Activated CD4-positive, alpha-beta T cell treated with anti-CD3 and anti-CD28 coated beads for 4 hours (primary cell): ENCODE measurements at places on chromosomes 6 and 20.

- no peak for DNase-seq
These were observed 97.2 kb upstream of the HDAC2 start for GRCh38 chr6:114068116-114068515.

DNA sequence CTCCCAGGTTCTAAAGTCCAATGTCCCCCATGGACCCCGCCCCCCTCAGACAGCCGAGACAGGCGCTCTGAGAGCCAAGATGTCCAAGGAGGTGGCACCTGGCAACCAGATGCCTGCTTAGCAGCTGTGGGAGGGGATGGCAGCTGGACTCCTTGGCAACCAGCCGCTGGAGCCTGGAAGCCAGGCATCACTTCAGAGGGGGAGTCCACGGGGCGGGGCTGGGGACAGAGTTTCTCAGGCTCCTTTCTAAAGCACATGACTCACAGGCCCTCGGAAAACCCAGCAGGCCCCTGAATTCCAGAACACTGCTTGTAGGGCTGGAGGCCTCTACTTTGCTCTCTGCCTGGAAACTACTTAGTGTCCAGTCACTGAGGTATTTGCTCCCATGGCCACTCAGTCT, 51.5 kb downstream of the PREX1 start:
- no peak for DNase-seq

DNA sequence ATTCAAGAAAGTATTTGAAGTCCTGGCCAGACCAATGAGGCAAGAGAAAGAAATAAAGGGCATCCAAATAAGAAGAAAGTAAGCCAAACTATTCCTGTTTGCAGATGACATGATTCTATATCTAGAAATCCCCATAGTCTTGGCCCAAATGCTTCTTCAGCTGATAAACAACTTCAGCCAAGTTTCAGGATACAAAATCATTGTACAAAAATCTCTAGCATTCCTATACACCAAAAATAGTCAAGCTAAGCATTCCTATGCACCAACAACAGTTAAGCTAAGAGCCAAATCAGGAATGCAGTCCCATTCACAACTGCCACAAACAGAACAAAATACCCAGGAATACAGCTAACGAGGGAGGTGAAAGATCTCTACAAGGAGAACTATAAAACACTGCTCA, 60.1 kb upstream of the PHIP start:
- no peak for DNase-seq

DNA sequence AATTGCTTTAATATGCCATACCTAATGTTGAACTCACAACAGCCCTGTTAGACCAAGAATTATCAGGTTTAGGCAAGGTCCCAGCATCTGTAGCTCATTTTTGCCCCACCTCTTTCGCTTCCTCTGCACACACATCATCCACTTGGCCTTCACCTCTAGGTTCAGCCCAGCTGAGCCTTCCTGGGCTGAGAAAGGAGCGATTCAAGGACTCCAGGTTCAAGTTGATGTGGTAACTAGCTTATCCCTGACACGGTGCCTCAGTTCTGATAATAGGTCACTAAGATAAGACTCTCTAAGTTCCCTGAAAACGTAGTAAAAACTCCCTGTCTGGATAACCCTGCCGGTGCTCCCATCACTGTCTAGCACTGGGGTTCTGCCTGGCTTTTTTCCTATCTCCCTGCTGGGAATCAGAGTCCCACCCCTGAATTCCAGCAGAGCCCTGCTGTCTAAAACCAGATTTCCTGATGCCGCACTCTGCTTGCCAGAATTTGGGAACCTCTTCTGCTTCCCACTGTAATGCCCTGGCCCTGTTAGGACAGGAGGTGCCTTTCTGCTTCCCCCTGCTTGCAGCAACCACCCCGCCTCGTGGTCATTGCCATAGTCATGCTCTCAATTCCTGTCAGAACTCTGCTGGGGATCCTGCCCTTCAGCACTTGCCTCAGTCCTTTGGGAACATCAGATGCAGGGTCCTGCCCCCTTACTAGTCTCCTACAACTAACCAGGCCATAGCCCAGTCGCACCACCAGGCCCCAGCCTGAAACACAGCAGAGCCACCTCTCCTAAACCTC, 47.6 kb downstream of the ALDH8A1 start:
- no peak for DNase-seq

- no peak for DNase-seq
These were observed 60.9 kb downstream of the EPB41L2 start for GRCh38 chr6:131001945-131002660.

- DNase-seq, result no peak
These were observed 30.5 kb upstream of the NELFCD start for GRCh38 chr20:58950603-58951002.

DNA sequence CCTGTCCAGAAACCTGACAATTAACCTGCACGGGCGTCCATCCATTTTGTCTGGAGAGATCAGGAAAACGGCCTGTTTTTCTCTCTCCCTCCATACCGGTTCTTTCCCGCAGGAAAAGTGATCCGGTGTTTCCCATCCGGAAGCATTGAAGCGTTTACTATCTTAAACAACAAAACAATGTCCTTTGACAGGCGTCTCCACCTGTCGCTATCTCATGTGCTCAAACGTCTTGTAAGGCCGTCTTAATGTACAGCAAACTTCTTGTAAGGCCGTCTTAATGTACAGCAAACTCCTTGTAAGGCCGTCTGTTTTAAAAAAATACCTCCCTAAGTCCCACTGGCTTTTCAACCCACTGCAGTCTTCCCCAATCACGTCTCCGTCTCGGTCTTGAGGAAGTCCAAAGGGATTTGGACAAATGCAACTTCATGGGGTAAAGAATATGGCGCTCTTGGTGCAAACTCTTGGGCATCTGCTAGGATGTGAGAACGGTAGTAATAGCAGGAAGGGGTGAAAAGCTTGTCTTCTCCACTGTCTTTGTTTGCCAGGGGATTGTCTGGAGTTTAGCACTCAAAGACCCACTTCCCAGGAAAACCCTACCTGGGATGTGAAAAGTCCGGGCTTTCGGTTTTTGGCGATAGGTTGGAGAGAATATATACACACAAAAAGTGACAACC, 29.9 kb upstream of the TRIM27 start:
- no peak for DNase-seq

DNA sequence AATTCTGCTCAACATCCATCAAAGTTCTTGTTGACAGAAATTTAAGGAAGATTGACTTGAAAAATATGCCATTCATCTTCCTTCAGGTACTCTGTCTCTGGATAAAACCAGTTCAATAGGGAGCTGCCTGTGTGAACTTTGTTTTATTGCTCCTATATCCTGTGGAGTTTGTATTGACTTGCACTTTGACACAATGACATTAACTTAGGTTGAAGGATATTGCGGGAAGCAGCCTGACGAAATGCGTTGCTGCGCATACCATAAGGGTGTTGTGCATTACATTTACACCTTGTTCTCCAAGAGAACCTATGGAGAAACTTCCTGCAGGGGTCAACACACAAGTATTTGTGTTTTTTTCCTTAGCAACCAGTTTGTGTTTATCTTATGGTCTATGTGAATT, 185.4 kb upstream of the GRIK2 start:
- DNase-seq, result no peak

- DNase-seq, result no peak
These were observed 40.5 kb downstream of the MCM8 start for GRCh38 chr20:5990946-5991345.

DNA sequence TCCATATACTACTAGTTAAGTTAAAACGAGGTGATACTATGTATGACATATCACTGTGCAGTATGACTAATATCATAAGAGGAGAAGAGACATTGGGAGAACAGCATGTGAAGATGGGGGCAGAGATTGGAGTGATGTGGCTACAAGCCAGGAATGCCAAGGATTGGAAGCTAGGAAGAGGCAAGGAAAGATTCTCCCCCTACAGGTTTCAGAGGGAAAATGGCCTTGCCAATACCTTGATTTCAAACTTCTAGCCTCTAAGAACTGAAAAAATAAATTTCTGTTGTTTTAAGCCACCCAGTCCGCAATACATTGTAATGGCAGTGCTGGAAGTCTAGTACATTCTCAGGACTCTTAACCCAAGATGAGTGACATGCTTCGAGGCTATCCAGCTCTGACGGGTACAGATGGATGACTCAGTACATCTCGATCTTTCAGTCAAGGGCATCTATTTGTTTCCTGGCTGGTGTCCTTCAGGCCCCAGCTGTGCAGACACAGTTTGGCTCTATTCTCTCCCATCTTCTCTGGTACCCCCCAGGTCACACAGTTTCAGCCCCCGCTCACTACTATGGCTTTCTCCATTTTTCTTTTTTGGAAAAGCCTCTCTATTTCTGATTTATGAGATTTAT, 55.5 kb upstream of the THEMIS start:
- no peak for DNase-seq

- no peak for DNase-seq
These were observed 170.7 kb downstream of the EPHA7 start for GRCh38 chr6:93248631-93249030.

- DNase-seq, result no peak
These were observed 54.3 kb downstream of the MYLIP start for GRCh38 chr6:16183187-16183664.

DNA sequence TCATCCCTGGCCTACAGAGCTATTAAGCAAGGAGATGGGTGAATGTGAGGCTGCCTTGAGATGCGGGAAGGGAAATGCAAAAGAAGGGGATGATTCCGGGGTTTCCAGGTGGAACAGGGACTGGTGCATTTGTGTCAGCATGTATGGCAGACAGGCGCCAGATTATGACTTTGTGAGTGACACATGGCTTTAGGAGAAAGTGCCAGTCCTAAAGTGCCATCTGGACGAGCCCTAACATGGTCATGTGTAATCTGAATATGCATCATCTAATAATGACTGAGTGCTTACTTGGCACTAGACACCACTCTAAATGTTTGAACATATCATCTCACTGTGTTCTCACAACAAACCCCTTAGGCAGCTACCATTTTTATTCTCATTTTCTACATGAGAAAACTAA, 195.0 kb upstream of the TSHZ2 start:
- DNase-seq, result no peak

GRCh38 chr6:30206799-30207618, 6.2 kb downstream of the TRIM26 start:
- DNase-seq, result no peak

- no peak for DNase-seq
These were observed 53.7 kb downstream of the MOCS1 start for GRCh38 chr6:39880594-39880993.

DNA sequence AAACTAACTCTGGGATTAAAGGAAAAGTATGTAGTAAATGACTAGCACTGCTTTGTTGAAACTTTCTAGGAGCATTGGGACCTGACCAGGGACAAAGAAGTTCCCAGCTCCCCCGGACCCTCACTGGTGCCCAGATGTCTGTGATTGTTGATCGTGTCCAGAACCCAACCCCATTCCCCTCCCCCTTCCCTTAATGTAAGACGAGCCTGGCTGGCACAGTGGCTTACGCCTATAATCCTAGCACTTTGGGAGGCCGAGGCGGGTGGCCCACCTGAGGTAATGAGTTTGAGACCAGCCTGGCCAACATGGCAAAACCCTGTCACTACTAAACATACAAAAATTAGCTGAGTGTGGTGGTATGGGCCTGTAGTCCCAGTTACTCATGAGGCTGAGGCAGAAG, 750.3 kb downstream of the CBLN4 start:
- no peak for DNase-seq

GRCh38 chr6:5175635-5176034, 85.1 kb downstream of the LYRM4 start:
- no peak for DNase-seq

DNA sequence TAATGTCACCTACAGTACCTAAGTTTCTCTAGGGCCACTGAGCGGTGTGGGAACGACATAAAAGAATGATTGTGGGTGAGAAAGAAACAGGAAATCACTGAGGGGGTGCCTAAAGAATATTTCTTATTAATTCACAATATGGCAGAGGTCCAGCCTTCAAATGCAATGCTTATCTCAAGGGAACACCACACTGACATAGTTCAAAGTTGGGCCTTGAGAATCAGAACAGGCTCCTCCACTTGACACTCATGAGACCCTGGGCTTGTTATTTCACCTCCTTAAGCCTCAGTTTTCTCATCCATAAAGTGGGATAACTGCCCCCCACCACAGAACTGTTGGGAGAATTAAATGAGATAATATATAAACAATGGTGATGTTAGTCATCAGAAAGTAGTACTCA, 40.4 kb upstream of the ARHGAP18 start:
- no peak for DNase-seq

DNA sequence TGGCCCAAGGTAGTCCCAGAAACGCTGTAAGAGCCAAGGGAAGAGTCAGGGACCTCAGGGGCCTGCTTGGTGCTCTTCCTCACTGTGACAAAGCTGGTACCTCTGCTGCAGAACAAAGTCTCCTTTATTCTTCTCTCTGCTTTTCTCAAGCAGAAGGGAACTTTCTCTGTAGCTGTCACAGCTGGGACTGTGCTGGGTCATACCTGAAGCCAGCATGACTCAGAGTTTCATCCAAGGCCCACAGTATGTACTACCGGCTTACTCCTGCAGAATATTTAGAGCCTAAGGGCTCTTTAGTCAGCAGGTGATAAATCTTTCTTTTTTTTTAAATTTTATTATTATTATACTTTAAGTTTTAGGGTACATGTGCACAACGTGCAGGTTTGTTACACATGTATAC, 183.2 kb downstream of the TINAG start:
- DNase-seq, result no peak

- DNase-seq, result no peak
These were observed 45.5 kb upstream of the NXT1 start for GRCh38 chr20:23305098-23305497.

GRCh38 chr6:95576218-95576997, 927 bp upstream of the MANEA start:
- DNase-seq, result no peak

DNA sequence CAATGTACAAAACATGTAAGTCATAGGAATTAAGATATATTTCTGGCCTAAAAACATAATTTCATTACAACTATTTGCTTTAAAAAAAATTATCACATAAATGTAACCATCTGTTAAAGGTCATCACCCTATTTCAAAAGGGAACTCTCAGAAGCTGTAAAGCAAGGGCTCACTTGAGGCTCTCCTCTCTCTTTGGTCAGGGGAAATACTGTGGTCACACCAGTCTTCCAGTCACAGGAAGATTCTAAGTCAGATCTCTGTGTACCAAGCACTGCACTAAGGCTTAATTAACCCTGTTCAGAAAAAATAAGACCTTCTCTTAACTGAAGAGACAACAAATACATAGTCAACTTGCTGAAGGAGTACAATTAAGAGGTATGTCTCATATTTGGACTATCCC, 75.6 kb downstream of the MMS22L start:
- no peak for DNase-seq

- peak; percentile 1 for DNase-seq
These were observed 4.3 kb downstream of the OR2J3 start for GRCh38 chr6:29112135-29112534.

- DNase-seq, result no peak
These were observed 5.6 kb downstream of the CD93 start for GRCh38 chr20:23080521-23080920.

- peak; percentile 22 for DNase-seq
These were observed 13.9 kb downstream of the GNL1 start for GRCh38 chr6:30542404-30542725.

- no peak for DNase-seq
These were observed 6.6 kb upstream of the ACAT2 start for GRCh38 chr6:159754959-159755914.
